Mesenteric fat pad (tissue), 1 donor: ENCODE measurements at places on chromosomes 1 and 21.

DNA sequence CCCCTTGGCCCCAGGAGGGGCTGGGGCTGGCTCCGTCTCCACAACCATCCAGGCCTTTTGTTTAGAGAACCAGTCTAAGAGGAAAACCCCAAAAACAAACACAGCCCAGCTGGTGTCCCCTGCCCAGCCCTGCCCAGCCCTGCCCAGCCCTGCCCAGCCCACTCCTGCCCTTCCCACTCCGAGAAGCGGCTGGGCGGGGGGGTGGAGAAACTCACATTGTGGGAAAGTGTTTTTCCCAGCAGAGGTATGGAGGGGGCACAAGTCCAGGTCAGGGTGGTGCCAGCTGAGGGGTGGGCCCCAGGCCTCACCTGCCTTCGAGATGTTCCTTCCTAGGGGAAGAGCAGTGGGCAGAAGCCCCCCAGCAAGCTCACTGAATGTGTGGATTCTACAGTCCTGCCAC is 10.0 kb upstream of the FAM131C start:
- no peak for DNase-seq

DNA sequence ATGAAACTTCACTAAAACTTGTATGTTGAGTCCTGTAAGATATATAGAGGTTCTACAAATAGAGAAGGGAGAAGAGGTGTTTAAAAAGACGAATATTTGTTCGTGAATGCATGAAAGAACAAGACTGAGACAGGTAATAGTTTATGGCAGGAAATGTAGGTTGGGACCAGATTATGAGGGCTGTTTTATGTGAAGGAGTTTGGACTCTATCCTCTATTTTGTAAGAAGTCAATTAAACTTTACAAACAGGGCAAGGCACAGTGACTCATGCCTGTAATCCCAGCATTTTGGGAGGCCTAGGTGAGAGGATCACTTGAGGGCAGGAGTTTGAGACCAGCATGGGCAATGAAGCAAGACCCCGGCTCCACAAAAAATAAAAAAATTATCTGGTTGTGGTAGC is 5.7 kb downstream of the SLC35A3 start:
- DNase-seq: no peak

GRCh38 chr21:31159808-31160207 is 121.5 kb upstream of the KRTAP19-8 start:
- no peak for DNase-seq

GRCh38 chr1:48469616-48470480 is 2.2 kb downstream of the SPATA6 start:
- no peak for DNase-seq

- DNase-seq: no peak
Observed at GRCh38 chr1:59285691-59286090, 11.2 kb upstream of the FGGY start.
